ENCODE measurements at places on chromosomes 4 and X. TPM values are rescaled to one million over a fixed set of nuclear protein-coding genes. Genes with fewer than 3 reads are reported as not detected.

Gene F8
- 4.7 TPM for total RNA-seq

Gene CLDN34
- not detected for total RNA-seq

Gene XK
- total RNA-seq, result 0.39 TPM

Gene PF4V1
- not detected for total RNA-seq

Gene TMSB15A
- total RNA-seq, result 0.73 TPM

Gene NOX1
- not detected for total RNA-seq

Gene IL9R
- total RNA-seq, result 0.09 TPM

Gene AFP
- total RNA-seq, result 2.2 TPM

Gene SLC4A4
- 2.4 TPM for total RNA-seq

Gene NAP1L3
- total RNA-seq, result 0.27 TPM

Gene SPOCK3
- total RNA-seq, result 0.13 TPM

Gene SOWAHD
- 0.21 TPM for total RNA-seq

Gene MEPE
- not detected for total RNA-seq

Gene UGT2A1
- total RNA-seq, result not detected
